Adrenal gland (tissue), 19 donors: ENCODE measurements at places on chromosomes 5 and 9. TPM values are rescaled to one million over a fixed set of nuclear protein-coding genes. Genes with fewer than 3 reads are reported as not detected.

- H3K4me1 ChIP-seq = no peaks in the 10 kb centered on the region
- H3K4me3 ChIP-seq = no peak overlapping the region
- no peak overlapping the region for H3K27ac ChIP-seq
- H3K27me3 ChIP-seq = no peaks in the 10 kb centered on the region
- no peaks in the 10 kb centered on the region for H3K36me3 ChIP-seq
Measured at GRCh38 chr9:83656032-83656680, 33.2 kb downstream of the IDNK start.

DNA sequence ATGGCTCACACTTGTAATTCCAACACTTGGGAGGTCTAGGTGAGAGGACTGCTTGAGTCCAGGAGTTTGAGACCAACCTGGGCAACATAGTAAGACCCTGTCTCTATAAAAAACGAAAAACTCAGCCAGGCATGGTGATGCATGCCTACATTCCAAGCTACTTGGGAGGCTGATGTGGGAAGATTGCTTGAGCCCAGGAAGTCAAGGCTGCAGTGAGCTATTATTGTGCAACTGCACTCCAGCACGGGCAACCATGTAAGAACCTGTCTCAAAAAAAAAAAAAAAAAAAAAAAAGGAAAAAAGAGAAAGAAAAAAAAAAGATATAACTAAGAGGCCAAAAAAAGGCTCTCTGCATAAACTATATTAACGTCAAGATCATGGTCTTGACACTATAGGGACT, 27.3 kb downstream of the GIN1 start:
- peak; percentile 53 for DNase-seq
- H3K27ac ChIP-seq = no peak overlapping the region
- H3K4me3 ChIP-seq = no peak overlapping the region
- no peaks in the 10 kb centered on the region for H3K36me3 ChIP-seq
- no peaks in the 10 kb centered on the region for H3K27me3 ChIP-seq

- H3K36me3 ChIP-seq = no peaks in the 10 kb centered on the region
- H3K27me3 ChIP-seq = no peaks in the 10 kb centered on the region
- H3K27ac ChIP-seq = peak overlapping the region; percentile 91
- H3K4me3 ChIP-seq = peak overlapping the region; percentile 85
- DNase-seq = no peak
Measured at GRCh38 chr9:83920469-83920926, 734 bp downstream of the KIF27 start.

- no peak for DNase-seq
- H3K27me3 ChIP-seq = no peaks in the 10 kb centered on the region
- H3K36me3 ChIP-seq = no peaks in the 10 kb centered on the region
Measured at GRCh38 chr5:58400737-58401136, 59.1 kb downstream of the PLK2 start.

DNA sequence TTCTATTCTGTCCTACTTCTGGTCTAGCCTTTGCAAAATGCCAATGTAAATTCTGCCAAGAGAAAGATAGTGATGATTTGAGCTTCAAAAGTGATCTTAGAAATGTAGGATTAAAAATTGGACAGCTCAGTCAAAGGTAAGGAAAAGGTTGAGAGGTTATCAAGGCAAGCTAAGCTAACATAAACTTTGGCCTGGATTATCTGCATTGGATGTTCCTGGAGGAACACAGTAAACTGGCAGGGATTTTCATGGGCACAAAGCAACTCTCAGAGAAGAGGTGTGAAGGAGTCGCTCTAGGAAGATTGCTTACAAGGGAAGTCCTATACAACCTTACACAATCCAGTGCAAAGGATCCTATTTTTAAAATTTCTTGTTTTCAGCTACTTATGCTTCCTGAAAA, 115.2 kb downstream of the JAKMIP2 start:
- no peaks in the 10 kb centered on the region for H3K36me3 ChIP-seq
- H3K27me3 ChIP-seq = no peaks in the 10 kb centered on the region
- no peak overlapping the region for H3K4me3 ChIP-seq
- H3K27ac ChIP-seq = no peak overlapping the region
- no peaks in the 10 kb centered on the region for H3K4me1 ChIP-seq

DNA sequence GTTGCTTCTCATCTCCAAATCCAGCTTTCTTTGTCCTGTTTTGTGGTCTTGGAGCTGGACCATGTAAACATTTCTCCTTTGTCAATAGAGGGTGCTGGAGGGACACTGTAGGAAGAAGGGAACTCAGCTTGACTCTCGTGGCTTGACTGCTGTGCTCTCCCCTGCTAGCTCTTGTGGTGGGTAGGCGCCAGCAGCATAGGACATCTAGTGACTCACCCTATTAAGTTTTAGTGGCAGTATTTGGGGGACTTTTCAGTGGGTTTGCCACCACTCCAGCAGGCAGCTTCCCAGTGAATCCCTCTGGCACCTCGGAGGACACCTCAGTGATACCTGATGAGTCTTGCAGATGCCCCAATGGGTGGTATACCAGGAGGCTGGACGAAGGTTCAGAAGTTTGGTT, 97.8 kb downstream of the TSSK1B start:
- no peaks in the 10 kb centered on the region for H3K27me3 ChIP-seq
- no peak overlapping the region for H3K27ac ChIP-seq
- H3K36me3 ChIP-seq = no peaks in the 10 kb centered on the region
- H3K4me3 ChIP-seq = no peak overlapping the region
- DNase-seq = peak; percentile 27
- no peaks in the 10 kb centered on the region for H3K4me1 ChIP-seq

DNA sequence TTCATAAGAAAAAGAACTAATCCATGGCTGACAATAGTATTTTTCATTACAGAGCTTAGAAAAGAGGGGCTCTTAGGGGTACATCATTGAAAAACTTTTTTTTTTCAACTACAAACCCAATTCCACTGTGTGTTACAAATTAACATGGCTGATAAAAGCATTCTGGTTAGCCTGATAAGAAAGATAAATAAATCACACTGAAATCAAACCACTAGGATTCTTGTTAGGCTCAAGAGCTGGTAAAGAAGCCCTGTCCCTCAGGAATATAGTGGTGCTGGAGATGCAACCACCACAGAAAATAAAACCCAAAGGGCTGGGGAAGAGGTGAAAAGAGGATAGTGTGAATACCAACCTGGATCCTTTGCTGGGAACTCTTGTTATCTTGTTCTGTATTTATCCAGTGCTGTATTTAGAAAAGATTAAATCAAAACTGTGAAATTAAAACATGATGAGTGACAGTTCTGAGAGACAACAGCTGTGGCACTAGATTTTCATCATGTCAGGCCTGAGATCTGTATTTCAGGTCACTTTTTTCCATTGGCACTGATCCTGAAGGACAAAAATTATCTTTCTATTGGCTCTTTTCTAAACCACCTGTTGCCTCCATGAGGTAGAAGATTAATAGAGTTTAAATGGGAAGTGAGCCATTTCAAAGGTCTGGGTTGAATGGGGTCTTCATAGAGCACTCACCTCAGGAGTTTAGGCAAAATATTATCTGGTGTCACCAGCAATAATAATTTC, 118.6 kb downstream of the ARRDC3 start:
- H3K36me3 ChIP-seq = no peaks in the 10 kb centered on the region
- H3K27me3 ChIP-seq = no peaks in the 10 kb centered on the region
- H3K4me1 ChIP-seq = peaks cover 12% of the 10 kb centered on the region
- H3K4me3 ChIP-seq = no peak overlapping the region
- no peak for DNase-seq
- H3K27ac ChIP-seq = no peak overlapping the region

DNA sequence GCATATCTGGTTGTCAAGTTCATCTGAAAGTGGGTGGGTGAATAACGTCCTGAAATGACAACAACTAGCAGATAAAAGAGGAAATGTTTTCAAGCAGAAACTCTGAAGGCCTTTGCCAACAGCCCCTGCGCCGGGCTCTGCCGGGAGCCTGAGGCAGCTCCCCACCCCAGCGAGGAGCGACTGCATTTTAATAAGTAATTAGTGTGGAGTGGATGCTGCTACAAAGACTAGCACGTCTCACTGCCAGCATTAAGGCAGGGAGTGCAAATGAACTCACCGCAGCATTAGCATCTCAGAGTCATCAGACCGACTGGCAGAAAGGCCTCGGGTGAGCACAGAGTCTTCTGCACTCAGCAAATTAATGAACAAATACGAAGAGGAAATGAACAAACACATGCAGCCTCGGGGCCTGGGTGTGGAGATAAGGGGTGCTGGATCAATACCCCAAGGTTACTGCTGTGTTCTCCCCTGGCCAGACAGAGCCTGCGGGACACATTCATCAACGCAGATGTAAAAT, 63.8 kb downstream of the VAV2 start:
- no peaks in the 10 kb centered on the region for H3K36me3 ChIP-seq
- no peaks in the 10 kb centered on the region for H3K4me1 ChIP-seq
- no peaks in the 10 kb centered on the region for H3K27me3 ChIP-seq
- H3K27ac ChIP-seq = no peak overlapping the region

DNA sequence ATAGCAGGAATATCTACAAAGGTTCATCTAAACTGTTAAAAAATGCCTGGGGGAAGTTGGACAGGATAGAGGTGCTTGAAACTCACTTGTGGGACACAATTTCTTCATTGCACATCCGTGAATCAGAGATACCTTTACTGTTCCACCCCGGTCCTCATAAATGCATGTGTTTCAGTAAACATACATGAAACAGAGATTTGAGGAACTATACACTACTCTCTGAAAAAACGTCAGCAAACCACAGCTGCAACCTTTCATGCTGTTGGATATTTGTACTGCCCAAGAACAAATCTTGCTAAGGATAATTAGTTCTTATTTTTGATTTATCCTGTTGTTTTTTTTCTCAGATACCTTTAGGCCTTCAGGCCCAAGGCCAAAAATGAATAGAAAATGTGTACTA, 337.3 kb downstream of the KDM4C start:
- H3K4me1 ChIP-seq = peaks cover 8% of the 10 kb centered on the region
- H3K4me3 ChIP-seq = no peak overlapping the region
- DNase-seq = no peak
- no peaks in the 10 kb centered on the region for H3K27me3 ChIP-seq

DNA sequence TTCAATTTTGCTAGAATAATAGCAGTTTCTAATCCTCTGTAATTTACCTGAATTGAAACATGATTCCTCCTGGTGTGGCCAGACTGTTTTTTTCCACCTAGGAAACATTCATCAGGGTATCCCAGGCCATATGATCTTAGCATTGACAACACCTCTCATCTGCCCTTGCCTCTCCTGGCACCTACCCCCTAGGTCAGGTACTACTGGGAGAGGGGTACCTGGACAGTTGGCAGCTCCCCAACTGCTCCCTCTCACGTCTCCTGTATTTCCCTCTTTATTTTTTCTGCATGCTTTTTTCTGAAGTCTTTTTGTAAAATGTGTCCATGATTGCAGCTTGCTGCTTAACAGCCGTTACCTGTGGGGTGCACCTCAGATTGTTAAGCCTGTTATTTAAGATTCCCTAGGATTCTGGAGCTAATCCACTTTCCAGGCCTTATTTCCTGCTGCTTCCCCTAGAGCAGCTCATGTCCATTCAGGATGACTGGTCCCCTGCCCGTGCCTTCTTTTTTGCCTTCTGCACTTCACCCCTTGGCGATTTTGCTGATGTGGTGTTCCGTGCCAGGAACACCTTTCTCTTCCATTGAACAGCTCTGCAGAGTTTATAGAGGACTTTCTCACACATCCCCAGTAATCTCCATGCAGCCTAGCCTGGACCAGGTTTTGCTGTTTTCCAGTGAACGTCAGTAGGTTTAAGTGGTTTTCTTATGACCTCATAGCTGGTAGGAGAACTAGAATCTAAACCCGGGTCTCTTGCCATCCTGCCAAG, 33.6 kb downstream of the SNX30 start:
- no peaks in the 10 kb centered on the region for H3K27me3 ChIP-seq
- no peaks in the 10 kb centered on the region for H3K4me1 ChIP-seq
- DNase-seq = no peak
- no peak overlapping the region for H3K27ac ChIP-seq

GRCh38 chr5:64347309-64347708, 158.5 kb upstream of the RGS7BP start:
- no peaks in the 10 kb centered on the region for H3K36me3 ChIP-seq
- H3K4me1 ChIP-seq = peaks cover 10% of the 10 kb centered on the region
- H3K27ac ChIP-seq = no peak overlapping the region
- H3K4me3 ChIP-seq = no peak overlapping the region
- no peak for DNase-seq
- H3K27me3 ChIP-seq = no peaks in the 10 kb centered on the region

- no peaks in the 10 kb centered on the region for H3K27me3 ChIP-seq
- no peak overlapping the region for H3K4me3 ChIP-seq
- H3K27ac ChIP-seq = no peak overlapping the region
- H3K4me1 ChIP-seq = no peaks in the 10 kb centered on the region
- H3K36me3 ChIP-seq = no peaks in the 10 kb centered on the region
- DNase-seq = no peak
Measured at GRCh38 chr9:77099388-77099787, 77.9 kb upstream of the VPS13A start.

DNA sequence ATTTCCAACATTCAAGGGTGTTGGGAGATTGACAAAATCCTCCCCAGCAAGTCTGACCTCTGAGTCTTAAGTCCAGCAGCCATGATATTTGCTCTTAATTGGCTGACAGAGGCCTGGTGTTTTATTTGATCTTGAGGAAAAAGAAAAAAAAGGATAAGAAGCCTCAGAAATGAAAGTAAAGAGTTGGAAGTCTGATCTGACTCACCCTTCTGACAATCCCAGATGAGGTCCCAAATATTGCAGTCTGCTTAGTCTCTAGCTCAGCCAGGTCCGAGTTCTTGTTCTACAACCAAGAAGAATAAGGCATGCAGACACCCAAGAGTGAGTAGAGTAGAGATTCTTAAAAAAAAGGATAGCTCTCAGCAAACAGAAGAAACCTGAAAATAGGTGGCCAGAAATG, 632.5 kb upstream of the ST8SIA4 start:
- no peak overlapping the region for H3K4me3 ChIP-seq
- H3K4me1 ChIP-seq = no peaks in the 10 kb centered on the region
- no peaks in the 10 kb centered on the region for H3K27me3 ChIP-seq
- H3K36me3 ChIP-seq = no peaks in the 10 kb centered on the region
- DNase-seq = no peak
- no peak overlapping the region for H3K27ac ChIP-seq

- H3K27me3 ChIP-seq = no peaks in the 10 kb centered on the region
- no peak for DNase-seq
- no peak overlapping the region for H3K4me3 ChIP-seq
- no peaks in the 10 kb centered on the region for H3K36me3 ChIP-seq
- no peaks in the 10 kb centered on the region for H3K4me1 ChIP-seq
- no peak overlapping the region for H3K27ac ChIP-seq
Measured at GRCh38 chr9:106106396-106106795, 412.1 kb downstream of the TMEM38B start.

- no peaks in the 10 kb centered on the region for H3K27me3 ChIP-seq
- H3K27ac ChIP-seq = no peak overlapping the region
- H3K4me3 ChIP-seq = no peak overlapping the region
- no peaks in the 10 kb centered on the region for H3K4me1 ChIP-seq
Measured at GRCh38 chr5:168123631-168124528, 167.6 kb upstream of the WWC1 start.

DNA sequence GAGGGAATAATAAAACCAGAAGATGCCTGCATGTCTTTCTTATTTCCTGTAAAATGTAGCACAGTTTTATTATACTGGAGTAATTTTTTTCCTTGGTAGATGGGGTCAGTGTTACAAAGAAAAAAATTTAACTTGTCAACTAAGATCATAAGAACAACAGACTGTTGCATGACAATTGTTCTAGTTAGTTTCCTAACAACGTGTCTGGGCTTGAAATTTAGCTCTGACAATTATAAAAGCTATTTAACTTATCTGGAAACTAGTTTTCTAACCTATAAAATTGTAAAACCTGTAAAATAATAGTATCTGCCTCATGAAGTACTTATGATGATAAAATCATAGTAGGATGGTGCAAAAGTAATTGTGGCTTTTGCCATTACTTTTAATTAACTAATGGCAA, 4.9 kb downstream of the SHOC1 start:
- H3K4me1 ChIP-seq = no peaks in the 10 kb centered on the region
- no peaks in the 10 kb centered on the region for H3K36me3 ChIP-seq
- DNase-seq = no peak
- no peaks in the 10 kb centered on the region for H3K27me3 ChIP-seq

Gene C5orf52
- not detected for polyA plus RNA-seq

Gene PRELID2
- polyA plus RNA-seq = 3.3 TPM

Gene AQP3
- 0.94 TPM for polyA plus RNA-seq

Gene PTRH1
- 3.4 TPM for polyA plus RNA-seq

Gene RAPGEF1
- 14.5 TPM for polyA plus RNA-seq

Gene EPB41L4A
- 7.6 TPM for polyA plus RNA-seq

Gene PRPF4
- 11.7 TPM for polyA plus RNA-seq

Gene ENTPD8
- not detected for polyA plus RNA-seq
